ENCODE measurements at places on chromosomes 4 and X.

GRCh38 chr4:88215351-88215750, 56.9 kb upstream of the ABCG2 start:
- no peak for DNase-seq

- DNase-seq = no peak
Measured at GRCh38 chrX:56130031-56130430, 102.1 kb upstream of the KLF8 start.

DNA sequence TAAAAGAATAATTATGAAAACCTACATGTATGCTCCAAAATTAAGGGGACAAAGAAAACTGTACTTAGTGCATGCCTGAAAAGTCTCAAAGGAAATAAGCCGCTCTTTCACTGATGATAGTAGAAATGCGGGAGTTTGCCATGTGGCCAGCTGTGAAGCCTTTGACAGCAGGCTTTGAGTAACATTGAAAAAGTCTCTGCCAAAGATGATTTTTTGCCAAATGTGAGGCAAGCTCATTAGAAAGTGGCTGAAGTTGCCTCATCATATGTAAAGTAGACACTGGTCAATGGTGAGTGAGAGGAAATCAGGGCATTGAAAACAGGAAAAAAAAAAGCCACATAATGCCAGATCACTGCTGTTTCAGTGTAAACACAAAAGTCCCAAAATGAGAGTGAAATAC, 2360.1 kb downstream of the PCDH7 start:
- DNase-seq = no peak

- DNase-seq = no peak
Measured at GRCh38 chr4:122832732-122833131, 6.1 kb downstream of the FGF2 start.

DNA sequence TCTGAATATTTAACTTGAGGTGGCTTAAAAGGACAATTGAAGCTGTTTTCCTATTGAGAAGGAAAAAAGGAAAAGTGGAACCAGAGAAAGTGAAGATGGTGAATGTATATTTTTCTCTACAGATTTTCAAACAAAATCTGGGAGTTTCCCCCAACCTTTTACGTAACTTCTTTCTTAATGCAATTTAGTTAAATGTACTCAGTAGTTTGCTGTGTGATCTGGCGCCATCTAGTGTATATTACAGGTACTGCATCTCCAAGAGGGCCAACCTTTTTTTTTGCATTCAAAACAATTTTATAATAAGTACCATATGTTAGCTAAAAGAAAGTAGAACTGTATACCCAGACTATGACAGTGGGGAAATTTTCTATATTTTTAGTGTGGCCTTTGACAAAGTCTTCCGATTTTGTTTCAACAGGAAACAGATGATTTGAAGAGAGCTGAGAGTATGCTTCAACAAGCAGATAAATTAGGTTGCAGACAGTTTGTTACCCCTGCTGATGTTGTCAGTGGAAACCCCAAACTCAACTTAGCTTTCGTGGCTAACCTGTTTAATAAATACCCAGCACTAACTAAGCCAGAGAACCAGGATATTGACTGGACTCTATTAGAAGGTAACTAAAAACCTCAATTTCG, 82.0 kb downstream of the PLS3 start:
- peak; percentile 30 for DNase-seq

GRCh38 chr4:48670587-48670986, 109.5 kb downstream of the FRYL start:
- no peak for DNase-seq

GRCh38 chr4:122963216-122963615, 40.8 kb upstream of the NUDT6 start:
- DNase-seq = no peak
